ENCODE measurements at places on chromosomes 3 and 15. TPM values are rescaled to one million over a fixed set of nuclear protein-coding genes. Genes with fewer than 3 reads are reported as not detected.

DNA sequence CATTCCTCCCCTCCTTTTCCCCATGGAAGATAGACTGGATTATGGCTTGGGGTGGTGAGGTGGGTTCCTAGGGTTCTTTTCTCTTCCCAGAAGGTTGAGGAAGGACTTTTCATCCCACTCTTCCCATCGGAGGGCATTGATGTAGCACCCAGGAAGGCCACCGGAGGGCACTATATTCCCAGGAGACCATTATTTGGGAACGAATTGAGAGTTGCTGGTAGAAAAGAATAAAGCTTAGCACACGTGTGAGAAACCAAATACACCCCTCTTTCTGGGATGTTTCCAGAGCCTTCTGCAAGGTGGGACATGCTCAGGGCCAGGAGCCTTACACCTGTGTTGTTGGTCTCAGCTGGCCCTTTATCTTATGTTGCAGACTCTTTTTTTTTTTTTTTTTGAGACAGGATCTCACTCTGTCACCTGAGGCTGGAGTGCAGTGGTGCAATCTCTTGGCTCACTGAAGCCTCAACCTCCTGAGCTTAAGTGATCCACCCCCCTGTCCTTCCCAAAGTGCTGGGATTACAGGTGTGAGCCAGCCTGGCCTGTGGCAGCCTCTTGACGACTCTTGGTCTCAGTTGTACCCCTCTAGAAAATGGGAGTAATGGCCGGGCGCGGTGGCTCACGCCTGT lies 6.3 kb upstream of the CDC25A start:
- H3K36me3 ChIP-seq, result no peaks in the 10 kb centered on the region
- peak; percentile 29 for DNase-seq
- peaks cover 3% of the 10 kb centered on the region for H3K27me3 ChIP-seq

- no peaks in the 10 kb centered on the region for H3K36me3 ChIP-seq
- H3K27ac ChIP-seq, result no peak overlapping the region
- no peak overlapping the region for H3K4me3 ChIP-seq
- peak; percentile 85 for DNase-seq
- no peaks in the 10 kb centered on the region for H3K27me3 ChIP-seq
Observed at GRCh38 chr3:175398676-175399075, 539.5 kb downstream of the NAALADL2 start.

GRCh38 chr3:100756441-100756840 lies 47.1 kb downstream of the TFG start:
- no peak overlapping the region for H3K4me3 ChIP-seq
- no peaks in the 10 kb centered on the region for H3K4me1 ChIP-seq
- H3K27me3 ChIP-seq, result no peaks in the 10 kb centered on the region

- no peak overlapping the region for H3K27ac ChIP-seq
- no peaks in the 10 kb centered on the region for H3K36me3 ChIP-seq
- H3K4me3 ChIP-seq, result no peak overlapping the region
- DNase-seq, result no peak
- H3K27me3 ChIP-seq, result no peaks in the 10 kb centered on the region
Observed at GRCh38 chr3:102718651-102719050, 283.8 kb downstream of the ZPLD1 start.

- no peak overlapping the region for H3K27ac ChIP-seq
- H3K36me3 ChIP-seq, result no peaks in the 10 kb centered on the region
- no peak overlapping the region for H3K4me3 ChIP-seq
- DNase-seq, result no peak
- no peaks in the 10 kb centered on the region for H3K27me3 ChIP-seq
Observed at GRCh38 chr3:76886761-76887500, 153.0 kb upstream of the ROBO2 start.

DNA sequence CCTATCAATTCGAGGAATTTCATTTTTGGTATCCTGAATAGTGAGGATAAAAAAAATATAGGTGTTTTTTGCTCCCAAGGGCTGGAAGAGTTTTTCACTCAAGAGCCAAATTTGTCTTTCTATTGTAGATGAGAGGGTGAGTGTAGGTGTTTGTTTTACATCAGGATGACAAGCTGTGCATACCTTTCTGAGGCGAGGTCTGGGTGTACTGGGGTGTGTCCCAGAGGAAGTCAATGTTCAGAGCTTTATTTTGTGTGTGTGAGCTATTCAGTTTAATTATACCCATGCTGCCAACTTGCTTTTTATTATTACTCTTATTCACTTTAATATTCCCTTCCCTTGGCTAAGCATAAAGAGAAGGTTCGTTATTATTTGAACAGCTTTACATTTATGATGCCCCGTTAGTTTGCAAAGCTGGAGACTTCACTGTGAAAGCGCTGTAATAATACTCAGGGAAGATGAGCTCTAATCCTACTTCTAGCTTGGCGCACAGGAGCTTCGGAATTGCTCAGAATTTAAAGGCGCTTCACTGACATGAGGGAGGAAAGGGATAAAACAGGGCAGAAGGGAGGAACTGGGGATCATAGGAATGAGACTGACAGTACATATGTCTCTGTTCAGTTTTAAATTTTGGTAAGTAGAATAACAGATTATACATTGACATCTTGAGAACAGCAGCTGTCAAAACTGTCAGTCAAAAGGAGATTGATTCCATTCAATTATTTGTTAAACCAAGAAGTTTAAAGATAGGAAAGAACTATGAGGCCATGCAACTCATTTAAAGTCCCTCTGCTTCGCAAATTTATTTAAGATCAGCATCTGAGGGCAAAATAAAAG lies 117.7 kb upstream of the TP63 start:
- H3K4me3 ChIP-seq, result no peak overlapping the region
- no peaks in the 10 kb centered on the region for H3K4me1 ChIP-seq
- no peaks in the 10 kb centered on the region for H3K36me3 ChIP-seq
- no peak overlapping the region for H3K27ac ChIP-seq

Gene SLC33A1
- 21.5 TPM for total RNA-seq

Gene GPR149
- total RNA-seq, result not detected

Measured in fibroblast of lung (primary cell).